ENCODE measurements at places on chromosomes 16 and 17.

- no peak for DNase-seq
Observed at GRCh38 chr17:4162321-4162720, 19.3 kb downstream of the CYB5D2 start.

DNA sequence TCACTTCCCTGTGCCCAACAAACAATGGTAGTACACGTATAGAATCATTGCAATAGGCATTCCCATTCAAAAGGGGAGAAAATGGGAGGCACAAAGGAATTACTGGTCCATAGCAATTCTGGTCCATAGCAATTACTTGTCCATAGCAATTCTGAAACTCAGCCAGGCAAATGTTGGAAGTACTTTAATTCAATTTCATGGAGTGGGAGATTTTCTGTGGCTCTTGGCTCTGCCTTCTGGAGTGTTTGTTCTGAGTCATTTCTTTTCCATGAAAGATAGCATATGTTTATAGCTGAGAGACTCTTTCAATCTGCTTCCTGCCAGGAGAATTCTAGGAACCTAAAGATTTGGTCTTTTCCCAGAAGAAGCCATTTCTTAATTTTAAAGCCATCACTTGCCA lies 182.8 kb upstream of the ELAC2 start:
- no peak for DNase-seq

- DNase-seq: no peak
Observed at GRCh38 chr16:56910654-56911539, 21.0 kb upstream of the HERPUD1 start.

DNA sequence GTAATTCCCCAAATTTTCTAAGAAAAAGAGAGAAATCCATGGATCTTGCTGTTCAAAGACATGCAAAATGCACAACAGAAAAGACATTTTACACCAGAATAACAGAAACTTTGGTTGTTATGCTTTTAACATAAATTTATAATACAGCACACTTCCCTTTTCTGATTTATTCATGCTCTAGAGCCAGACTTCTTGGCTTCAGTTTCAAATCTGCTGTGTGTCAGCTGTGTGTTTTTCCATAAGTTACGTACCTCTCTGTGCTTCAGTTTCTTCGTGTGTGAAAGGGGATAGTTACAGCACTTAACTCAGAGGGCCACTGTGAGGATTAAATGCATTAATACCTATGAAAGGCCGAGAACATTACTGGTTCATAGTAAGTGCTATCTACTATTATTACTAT lies 6.8 kb upstream of the CCL3L1 start:
- no peak for DNase-seq

DNA sequence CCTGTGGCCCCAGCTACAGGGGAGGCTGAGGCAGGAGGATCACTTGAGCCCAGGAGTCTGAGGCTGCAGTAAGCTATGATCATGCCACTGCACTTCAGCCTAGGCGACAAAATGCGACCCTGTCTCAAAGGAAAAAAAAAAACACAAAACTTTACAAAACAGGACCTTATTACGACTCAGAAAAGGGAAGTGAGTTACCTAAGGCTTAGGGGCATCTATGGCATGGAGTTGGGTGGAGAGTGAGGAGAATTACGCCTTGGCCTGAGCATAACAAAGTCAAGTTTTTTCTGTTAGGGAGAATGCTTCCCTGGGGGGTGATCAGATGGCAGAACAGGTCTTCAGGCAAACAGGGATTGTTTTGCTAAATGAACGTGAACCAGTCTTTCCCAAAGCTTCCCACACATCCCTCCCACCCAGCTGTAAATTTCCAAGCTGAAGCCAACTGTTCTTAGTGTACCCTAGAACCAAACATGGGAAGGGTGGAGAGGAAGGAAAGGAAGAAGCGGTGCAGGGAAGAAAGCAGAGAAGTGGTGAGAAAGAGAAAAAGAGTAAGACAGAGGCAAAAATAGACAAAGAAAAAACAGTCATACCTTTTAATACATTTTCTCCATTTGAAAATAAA lies 24.6 kb upstream of the TNRC6C start:
- no peak for DNase-seq

- DNase-seq: peak; percentile 59
Observed at GRCh38 chr16:20300312-20301097, 26.8 kb downstream of the GP2 start.

GRCh38 chr16:10076037-10076436 lies 106.2 kb downstream of the GRIN2A start:
- no peak for DNase-seq

DNA sequence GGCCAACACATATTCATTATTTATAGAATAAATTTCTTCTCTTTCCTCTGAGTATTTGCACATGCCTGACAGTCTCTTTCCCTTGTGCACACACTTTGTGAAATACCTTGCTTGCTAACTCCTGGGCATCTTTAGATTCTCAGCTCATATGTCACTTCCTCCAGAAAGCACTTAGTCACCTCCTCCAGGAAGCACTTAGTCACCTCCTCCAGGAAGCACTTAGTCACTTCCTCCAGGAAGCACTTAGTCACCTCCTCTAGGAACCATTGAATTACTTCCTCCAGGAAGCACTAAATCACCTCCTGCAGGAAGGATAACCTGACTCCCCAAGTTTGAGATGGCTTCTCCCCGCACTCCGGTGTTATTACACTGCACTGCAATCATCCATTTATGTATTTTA lies 462.5 kb upstream of the EEF2KMT start:
- no peak for DNase-seq
